ENCODE measurements at places on chromosomes 1 and 21.

DNA sequence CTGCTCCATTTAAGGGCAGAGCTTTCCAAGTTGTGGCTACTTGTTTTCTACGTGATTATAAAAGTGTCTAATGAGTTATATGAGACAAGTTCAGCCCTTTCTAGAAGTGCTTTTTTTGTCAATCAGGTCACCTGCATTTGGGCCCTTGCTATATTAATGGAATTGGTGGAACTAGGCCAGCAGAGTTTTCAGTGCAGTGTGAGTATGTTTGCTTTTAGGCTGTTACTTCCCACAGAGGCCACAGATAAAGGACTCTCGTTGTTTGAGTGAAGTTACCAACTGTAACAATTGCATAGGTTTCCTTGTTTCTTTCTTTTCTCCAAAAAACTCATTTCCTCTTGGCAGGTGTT, 10.9 kb downstream of the SMAP2 start:
- peak; percentile 48 for DNase-seq

- peak; percentile 91 for DNase-seq
These were observed 14.1 kb downstream of the ENTREP3 start for GRCh38 chr1:155241069-155241679.

- DNase-seq, result no peak
These were observed 86.5 kb downstream of the LACTBL1 start for GRCh38 chr1:22886211-22886610.

DNA sequence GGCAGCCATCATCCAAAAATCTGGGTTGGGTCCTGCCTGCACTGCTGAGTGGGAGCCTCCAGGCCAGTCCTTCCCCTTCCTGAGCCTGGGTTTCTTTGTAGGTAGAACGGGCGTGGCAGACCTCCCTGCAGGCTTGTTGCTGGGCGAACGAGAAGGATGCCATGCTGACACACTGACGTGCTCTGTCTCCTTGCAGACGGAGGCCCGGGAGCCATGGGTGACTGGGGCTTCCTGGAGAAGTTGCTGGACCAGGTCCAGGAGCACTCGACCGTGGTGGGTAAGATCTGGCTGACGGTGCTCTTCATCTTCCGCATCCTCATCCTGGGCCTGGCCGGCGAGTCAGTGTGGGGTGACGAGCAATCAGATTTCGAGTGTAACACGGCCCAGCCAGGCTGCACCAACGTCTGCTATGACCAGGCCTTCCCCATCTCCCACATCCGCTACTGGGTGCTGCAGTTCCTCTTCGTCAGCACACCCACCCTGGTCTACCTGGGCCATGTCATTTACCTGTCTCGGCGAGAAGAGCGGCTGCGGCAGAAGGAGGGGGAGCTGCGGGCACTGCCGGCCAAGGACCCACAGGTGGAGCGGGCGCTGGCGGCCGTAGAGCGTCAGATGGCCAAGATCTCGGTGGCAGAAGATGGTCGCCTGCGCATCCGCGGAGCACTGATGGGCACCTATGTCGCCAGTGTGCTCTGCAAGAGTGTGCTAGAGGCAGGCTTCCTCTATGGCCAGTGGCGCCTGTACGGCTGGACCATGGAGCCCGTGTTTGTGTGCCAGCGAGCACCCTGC, 1.4 kb downstream of the GJA4 start:
- DNase-seq, result peak; percentile 4

- DNase-seq, result no peak
These were observed 14.1 kb upstream of the ACTL8 start for GRCh38 chr1:17741052-17741451.

GRCh38 chr21:21137986-21138385, 139.8 kb downstream of the NCAM2 start:
- no peak for DNase-seq

Data from NCI-H69 (cell line).